ENCODE measurements at places on chromosomes 16 and 17.
A peak's percentile ranks its signal among the peaks of the same experiment; 100 is the strongest.

DNA sequence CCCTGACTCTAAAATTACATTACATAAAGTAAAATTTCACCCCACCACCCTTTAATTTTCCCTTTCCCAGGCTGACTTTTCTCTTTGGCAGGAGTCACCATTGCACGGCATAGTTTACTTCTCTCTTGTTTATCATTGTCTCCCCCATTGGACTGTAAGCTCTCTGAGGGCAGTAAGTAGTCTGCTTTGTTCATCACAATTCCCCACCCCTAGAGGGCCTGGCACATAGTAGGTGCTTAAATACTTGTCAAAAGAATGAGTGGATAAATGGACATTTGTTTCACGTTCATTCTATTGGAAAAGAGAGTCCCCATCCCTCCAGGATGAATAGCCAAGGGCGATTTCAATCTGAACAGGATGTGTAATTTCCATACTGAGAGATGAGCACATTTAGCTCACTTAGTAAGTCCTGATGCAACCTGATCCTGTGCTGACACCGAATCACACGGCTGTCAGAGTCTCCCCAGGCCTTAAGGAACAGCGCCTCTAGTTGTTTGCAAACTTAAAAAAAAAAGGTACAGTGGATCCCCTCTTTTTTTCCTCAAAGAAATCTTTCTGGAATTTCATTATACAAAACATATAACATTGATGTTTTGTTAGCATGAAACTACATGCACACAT is 54.0 kb downstream of the AKAP1 start:
- DNase-seq, result no peak

DNA sequence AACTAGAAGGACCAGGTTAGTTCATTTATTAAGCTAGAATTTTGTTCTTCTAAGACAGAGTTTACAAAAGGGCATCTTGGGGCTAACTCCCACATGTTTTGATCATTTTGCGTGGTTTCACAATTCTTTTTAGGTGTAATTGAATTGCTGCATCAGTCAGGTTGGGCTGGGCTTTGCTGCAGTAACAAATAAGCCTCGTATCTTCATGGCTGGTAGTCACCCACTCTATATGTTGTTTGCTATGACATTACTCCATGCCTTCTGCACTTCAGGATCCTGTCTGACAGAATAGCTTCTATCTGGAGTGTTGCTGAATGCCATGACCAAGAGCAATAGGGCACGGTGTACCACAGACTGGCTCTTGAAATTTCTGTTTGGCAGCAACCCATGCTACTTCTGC is 10.6 kb upstream of the IRX3 start:
- no peak for DNase-seq

- DNase-seq, result no peak
Measured at GRCh38 chr17:64092952-64093451, 36.9 kb downstream of the ERN1 start.

- DNase-seq, result peak; percentile 68
Measured at GRCh38 chr17:48457080-48457836, 27.2 kb upstream of the SKAP1 start.

All from GM10248 (cell line).